GM23248 (cell line): ENCODE measurements at places on chromosomes 4 and X.

GRCh38 chr4:4529392-4529791 is 12.5 kb downstream of the STX18 start:
- DNase-seq = no peak

DNA sequence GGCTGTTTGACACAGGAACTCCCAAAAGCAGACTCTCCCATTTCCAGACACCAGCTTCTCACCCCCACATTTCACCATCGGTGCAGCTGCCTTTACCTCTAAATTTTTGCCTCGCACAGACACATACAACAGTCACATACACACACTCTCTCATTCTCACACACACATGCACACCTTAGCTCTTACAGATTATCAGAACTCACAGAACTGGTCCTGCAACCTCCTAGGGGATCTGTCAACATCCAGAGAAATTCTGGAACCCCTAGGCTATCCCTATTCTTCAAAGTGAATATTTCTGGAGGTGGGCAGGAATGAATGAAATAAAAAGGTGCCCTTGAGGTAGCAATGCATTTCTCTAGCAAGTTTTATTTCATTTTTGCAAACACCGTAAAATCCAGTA is 4.1 kb downstream of the HS6ST2 start:
- DNase-seq = no peak

DNA sequence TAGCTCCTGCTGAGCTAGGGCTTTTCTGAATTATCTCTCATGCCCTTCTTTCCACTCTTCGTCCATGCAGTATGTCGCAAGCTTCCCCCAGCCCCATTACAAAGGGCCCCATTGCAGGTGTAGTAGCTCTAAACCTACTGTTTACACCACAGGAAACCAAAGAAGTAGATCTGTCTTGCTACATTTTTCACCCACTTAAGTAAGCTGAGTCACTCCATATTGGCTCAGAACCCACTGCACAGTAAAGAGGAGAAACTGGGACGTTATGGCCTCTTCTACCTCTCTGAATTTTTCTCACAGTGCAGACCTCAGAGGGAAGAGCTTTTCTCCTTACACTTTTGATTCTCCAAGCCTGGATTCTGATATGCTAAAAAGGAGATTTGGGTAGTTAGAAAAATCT is 200.2 kb downstream of the SMARCA1 start:
- peak; percentile 2 for DNase-seq

- DNase-seq = no peak
Observed at GRCh38 chr4:130747842-130748241, 1651.9 kb downstream of the C4orf33 start.

DNA sequence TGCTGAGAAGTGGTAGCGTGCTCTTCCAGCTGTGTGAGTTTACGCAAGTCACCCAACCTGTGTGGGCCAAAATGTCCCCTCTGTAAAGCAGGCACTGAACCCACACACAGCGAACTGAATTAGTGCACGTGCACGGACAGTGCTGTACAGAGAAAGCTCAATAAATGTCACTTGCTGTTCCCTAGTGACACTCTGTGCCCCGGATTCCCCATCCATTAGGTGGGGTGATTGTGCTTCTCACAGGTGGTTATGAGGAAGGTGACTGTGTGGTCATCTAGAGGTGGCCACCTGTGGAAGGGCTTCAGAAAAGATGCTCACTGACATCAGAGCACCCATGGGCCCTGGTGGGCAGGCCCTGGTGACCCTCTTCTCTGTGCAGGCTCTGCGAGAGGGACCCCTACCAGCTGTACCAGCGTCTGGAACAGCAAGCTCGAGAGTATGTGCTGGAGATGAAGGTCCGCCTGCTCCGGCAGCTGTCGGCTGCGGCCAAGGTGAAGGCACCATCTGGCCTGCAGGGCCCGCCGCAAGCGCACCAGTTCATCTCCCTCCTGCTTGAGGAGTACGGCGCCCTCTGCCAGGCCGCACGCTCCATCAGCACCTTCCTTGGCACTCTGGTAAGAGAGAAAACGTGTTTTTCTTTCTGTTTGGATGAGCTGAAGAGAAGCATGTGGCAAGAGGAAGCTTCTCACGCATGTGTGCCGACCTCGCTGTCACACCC is 94.3 kb downstream of the FAM193A start:
- DNase-seq = no peak

- DNase-seq = no peak
Observed at GRCh38 chr4:1487106-1487505, 80.9 kb upstream of the NKX1-1 start.

DNA sequence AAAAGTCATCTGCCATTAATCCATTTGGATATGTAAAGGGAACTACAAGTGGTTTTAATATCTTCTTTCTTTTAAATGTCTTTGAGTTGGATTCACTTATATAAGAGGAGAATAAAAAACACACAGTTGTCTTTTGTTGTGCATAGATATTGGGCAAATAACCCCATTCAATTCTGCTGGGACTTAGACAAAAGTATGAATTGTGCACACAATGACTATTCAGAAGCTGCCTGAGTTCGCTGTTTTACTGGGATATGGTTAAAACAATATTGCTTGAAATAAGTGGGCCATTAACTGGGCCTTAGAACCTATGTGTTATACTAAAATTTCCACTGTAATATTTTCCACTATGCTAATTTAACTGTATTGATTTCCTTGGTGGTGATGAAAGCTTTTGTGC is 71.7 kb downstream of the PCYT1B start:
- no peak for DNase-seq

DNA sequence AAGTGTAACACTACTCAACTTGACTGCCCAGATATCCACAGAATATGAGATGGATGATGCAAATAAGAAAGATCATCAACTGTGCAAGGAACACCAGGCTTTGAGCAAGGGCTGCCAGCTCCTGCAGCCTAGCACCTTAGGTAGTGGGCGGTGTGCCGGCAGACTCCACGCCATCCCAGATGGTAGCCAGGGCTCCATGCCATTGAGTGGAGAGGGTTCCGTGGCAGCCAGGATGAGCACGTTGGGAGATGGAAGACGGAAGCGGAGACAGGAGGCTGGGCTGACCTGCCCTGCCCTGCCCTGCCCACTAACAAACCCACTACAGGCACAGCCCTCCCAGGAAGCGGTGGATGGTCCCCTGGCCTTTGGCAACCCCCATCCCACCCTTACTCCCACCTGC is 51.9 kb downstream of the TMPRSS11F start:
- DNase-seq = no peak

- DNase-seq = no peak
Observed at GRCh38 chrX:126165401-126165720, 728 bp downstream of the DCAF12L2 start.

DNA sequence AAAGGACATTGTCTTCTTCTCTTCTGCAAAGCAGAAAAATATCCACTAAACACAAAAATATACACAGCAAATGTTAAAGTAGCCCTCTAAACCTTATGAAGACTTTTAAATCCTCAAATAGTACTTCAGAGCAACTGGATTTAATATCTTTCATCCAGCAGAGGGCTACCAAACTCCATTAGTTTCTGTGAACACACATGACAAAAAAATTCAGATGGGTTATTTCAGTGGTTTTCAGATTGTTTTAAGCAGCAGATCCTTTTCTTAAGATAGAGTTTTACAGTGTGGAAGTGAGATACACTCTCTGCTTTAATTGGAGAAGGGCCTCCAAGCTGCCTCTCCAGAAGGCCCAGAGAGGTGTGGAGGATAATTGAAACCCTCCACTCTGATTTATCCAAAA is 56.7 kb downstream of the ANK2 start:
- DNase-seq = peak; percentile 77

DNA sequence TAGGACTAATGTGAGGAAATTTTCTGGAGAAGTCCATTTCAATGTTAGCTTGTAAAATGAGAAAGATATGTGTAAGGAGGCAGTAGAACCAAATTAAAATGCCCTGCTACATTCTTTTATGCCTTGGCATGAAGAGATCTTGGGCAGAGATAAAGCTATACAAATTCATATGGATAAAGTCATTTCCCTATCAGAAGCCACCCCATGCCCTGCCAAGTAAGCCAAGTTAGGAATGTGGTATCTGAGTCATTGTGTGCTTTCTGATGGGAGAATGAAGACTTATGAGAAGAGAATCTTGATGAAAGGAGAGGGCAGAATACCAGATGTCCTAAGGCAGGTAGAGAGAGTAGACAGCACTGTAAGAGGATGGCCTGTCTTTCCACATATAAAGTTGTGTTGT is 83.7 kb downstream of the TEX13A start:
- no peak for DNase-seq

DNA sequence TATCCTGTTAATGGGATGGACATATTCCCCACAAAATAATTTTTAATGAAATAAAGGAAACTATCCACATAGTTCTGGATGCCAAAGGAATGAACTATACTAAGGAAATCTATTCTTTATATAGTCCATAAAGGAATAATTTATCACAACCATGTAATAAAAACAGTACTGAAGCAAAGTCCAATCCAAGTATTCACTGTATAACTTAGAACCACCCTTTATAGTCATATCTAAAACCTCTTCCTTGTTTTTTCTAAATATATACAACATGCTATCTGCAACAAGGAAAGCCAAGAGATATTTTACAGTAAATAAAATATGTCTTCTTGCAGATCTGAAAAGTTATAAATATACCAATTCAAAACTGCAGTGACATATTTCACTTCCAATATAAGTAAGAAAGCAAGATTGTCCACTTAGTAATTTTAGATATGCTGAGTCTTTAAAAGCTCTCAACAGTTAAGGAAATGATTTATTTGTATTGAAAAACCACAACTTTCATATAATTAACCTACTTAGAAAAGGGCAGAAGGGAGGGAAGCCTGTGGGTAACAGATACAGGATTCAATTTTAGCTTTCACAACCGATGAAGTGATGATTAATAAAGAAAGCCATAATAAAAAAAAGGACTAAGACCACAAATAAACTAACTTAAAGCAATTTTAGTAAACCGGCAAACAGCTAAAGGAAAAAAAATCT is 8.0 kb downstream of the NR3C2 start:
- DNase-seq = no peak

- no peak for DNase-seq
Observed at GRCh38 chrX:135585153-135585552, 64.7 kb downstream of the INTS6L start.

GRCh38 chr4:23962462-23962861 is 72.6 kb upstream of the PPARGC1A start:
- DNase-seq = no peak

DNA sequence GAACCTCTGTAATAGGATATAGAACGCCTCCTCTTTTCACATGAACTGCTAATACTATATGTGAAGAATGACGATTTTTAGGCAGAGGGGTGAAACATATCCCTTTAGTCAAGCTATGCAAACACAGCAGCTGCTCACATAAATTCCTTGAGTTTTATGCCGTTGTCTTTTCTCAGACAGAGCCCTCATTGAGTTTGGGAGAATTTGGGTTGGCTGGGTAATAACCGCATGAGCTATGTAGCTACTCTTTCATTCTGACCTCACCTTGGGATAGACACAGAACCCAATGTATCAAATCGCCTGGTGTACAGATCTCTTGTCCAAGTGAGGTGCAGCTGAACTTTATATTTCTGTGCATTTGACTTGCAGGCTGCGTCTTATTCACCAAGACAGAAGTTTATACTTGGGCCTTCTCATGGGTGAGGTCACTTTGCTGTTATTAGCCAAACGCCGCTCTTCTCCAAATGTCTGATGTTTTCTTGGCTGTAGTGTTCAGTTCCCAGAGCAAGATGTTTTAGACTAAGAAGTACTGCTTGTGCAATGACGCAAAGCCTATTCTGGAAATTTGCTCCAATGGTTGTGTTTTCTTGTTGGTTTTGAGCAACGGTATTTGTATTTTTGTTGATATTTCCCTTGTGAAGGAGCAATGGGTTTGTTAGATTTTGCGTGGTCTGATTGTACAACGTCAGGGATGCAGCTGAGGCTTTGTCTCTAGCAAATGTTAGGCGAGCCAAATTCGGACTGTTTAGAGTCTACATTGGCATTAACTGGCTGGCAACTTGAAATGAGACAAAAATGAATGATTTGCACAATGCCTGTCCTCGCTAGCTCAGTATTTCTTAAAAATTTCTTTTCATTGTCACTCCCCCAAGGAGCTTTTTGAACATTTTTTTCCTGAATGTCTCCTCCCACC is 11.2 kb upstream of the SPARCL1 start:
- peak; percentile 46 for DNase-seq

GRCh38 chr4:182354106-182354505 is 110.9 kb downstream of the TENM3 start:
- no peak for DNase-seq

- no peak for DNase-seq
Observed at GRCh38 chrX:856566-857290, 226.1 kb downstream of the SHOX start.

- DNase-seq = no peak
Observed at GRCh38 chr4:37157476-37158167, 86.9 kb upstream of the NWD2 start.

GRCh38 chr4:16503421-16504100 is 277.3 kb upstream of the TAPT1 start:
- no peak for DNase-seq

DNA sequence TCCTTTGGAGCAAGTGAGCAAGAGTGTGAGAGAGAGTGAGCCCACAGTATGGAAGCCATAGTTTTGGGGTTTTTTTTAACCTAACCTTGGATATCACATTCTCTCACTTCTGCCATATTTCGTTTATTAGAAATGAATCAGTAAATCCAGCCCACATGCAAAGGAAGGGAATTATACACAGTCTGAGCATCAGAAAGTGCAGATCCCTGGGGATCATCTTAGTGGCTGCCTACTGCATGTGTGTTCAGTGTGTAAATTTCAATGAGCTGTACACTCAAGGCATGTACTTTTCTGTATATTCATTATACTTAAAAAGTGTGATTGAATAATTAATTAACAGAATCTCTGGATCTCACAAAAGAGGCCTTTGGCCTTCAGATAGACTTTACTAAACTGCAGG is 133.8 kb upstream of the PRPS2 start:
- DNase-seq = no peak

DNA sequence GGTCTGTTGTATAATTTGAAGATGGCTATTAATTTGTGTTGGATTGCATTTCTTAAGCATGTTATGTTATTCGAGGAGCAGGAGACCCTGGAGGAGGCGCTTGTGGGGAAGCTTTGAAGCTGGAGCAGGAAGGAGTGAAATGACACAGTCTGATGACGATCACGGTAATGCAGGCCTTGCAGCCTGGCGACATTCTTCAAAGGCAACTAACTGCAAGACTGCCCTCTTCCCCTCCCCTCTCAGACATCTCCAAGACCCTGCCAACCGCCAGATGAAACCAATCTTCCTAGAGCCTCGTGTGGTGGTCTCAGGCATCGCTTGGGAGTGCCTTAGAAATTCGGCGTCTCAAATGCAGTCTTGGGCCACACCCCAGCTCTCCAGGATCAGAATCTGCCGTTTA is 16.1 kb downstream of the CLCN4 start:
- peak; percentile 7 for DNase-seq

GRCh38 chr4:118270492-118270891 is 82.3 kb downstream of the PRSS12 start:
- peak; percentile 64 for DNase-seq
